Common myeloid progenitor, CD34-positive (primary cell): ENCODE measurements at places on chromosomes 13 and 19.

DNA sequence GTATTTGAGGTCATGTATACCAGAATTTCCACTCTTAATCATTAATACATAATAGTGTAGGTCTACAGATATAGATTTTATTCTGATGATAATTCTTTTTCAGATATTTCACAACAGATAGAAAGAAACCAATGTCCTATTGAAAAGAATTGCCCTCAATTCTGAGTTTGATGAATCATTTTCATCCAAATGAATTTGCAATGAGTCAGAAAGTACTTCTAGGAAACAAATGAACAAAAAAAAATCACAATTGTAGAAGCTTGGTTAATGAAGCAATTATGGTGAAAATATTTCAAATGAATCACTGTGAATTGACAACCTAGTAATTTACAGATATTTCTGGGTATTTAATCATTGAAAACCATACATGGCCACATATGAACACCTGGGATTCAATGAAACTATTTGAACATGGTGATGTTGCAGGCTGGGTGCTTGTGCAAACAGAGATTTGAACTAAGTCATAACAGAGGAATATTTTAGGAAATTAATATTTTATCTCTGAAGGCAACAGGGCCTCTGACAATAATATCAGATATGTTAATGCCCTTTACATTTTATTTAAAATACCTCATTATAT is 360.9 kb downstream of the SLITRK5 start:
- no peak for DNase-seq

DNA sequence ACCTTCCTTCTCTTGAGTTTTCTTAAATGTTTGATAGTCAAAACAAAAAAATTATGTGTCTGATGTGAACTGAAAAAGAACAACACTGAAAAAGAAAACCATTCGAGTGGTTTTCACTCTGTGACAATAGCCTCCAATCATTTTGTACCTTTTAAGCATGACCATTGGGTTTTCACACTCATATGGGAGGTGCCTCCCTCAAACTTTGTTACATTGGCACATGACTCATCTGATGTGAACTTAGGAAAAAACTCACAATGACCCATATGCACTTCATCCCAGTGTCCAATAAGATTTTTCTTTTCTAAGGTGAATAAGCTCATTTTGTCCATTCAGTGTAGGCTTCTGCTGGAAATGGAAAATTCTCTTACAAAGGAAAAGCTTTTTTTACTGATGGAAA is 66.6 kb upstream of the XPO4 start:
- DNase-seq = no peak

GRCh38 chr19:11296264-11296663 is 304 bp downstream of the TSPAN16 start:
- DNase-seq = no peak

DNA sequence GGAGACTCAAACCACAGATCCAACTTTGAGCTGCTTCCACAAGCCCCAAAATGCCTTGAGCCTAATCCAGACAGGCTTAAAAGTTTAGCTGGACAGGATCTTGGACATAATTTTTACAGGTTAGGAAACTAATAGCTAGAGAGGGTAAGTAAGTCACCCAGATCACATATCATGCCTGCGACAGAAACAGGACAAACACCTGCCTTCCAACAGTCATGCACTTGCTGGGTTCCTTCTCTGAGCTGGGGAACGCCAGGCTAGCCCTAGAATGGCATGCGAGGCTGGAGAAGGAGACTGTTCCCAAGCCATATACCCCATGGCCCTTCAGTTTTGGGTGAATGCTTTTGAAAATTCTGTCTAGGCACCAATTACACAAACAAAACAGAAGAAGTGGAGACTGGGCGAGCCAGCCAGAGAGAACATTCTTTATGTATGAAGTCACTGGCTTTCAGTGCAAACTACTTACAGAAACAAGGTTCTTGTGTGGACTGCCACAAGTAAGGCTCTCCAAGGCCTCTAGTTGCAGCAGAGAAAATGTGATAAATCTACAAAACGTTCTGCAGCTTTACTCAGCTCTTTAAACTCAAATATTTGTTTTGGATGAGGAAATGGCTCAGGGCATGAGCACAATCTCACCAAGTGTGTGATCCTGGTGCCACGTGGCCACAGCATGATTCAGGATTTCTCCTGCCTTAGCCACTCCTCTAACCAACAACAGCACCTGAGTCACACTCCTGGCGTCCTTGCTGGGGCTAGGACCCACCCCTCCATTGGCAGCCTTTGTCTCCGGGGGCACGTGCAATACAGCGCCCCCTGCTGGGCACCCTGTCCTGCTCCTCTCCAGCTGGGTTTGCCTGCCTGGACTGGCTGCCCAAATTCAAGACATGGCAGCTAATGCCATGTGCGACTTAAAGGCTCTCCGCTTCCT is 73.4 kb upstream of the UBL3 start:
- DNase-seq = peak; percentile 88

DNA sequence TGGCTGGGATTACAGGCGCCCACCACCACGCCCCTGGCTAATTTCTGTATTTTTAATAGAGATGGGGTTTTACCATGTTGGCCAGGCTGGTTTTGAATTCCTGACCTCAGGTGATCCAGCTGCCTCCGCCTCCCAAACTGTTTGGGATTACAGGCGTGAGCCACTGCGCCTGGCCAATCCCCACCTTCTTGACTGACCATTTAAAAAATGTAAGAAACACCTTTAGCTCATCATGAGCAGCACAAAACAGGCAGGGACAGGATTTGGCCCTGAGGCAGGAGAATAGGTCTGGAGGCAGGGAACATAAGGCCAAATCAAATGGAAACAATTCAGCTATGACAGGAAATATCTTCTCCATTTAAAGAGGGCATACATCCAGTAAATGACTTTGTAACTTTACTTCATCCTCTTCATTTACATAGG is 1.4 kb upstream of the MPV17L2 start:
- no peak for DNase-seq

DNA sequence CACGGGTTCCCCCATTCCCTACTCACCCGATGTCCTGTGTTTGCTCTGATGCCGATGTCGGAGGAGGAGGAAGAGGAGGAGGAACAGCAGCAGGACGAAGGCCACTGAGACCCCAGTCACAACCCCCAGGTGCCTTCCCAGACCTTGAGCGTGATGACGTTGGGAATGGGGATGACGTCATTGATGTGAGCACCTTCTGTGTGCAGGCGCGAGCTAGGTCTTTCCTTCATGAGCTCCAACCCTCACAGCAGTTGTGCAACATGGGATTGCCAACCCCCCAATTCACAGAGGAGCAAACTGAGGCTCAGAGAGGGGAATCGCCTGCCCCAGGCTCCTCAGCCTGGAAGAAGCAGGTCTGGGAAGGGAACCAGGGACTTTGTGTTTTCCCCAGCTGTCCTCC is 4.2 kb downstream of the LILRB5 start:
- DNase-seq = no peak
